ENCODE measurements at places on chromosomes 4 and X.

- no peak for DNase-seq
These were observed 250.4 kb downstream of the ADAMTS3 start for GRCh38 chr4:72318421-72319170.

GRCh38 chr4:23001478-23001877, 308.7 kb downstream of the GBA3 start:
- DNase-seq: no peak

- no peak for DNase-seq
These were observed 336.1 kb downstream of the GALNTL6 start for GRCh38 chr4:172149329-172149728.

DNA sequence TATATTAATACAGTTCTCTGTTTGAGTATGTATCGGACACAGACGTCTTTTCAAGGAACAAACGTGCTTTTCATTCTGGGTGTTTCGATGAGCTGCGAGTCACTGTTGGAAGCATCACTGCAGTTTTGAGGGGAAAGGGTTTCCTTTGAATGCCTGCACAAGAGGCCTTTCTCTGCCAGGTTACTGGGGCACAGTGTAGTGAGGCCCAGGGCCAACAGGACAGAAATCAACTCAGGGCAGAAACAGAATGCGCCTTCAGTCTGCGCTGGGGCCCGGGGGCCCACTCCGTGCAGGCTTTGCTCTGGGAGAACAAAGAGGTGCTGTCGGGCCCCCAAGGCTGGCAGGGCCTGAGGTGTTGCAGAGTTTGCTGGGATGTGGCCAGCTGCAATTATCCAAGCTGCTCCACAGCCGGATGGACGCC, 2.3 kb upstream of the PPP2R3B start:
- no peak for DNase-seq

DNA sequence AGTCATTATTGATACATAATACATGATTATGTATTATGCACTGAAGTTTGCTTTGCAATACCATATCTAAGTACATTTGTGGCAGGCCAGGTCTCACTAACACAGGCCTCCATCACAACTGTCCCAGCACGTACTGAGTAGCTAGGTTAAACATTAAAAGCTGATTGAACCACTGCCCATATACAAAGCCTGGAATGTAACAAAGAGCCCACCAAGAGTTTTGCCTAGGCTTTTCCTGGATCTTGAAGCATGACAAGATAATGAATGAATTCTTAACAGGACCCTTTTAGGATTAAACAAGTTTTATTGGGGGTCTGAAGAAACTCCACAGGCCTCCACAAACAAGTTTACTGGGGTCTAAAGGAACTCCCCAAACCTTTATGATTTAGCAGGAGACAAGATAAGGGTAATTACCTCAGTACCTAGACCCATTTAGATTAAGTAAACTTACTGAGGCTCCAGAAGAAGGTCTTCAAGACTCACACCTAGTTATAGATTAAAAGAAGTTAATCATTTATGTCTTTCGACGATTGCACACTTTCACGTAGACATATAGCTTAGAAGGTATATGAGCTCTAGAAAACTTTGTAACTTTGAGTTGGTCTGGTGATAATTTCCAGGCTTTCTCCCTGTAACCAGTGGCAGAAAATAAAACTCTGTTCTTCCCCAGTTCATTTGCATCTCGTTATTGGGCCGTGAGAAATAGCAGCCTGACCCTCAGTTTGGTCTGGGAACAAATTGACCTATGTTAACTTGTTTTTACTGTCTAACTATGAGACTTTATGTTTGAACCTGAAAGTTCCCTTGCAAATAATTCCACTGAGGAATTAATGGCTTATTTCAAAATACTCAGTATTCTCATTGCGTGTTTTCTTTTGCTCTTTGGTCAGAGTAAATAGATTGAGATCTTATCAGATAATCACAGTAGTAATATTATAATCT, 84.8 kb downstream of the PHEX start:
- no peak for DNase-seq

DNA sequence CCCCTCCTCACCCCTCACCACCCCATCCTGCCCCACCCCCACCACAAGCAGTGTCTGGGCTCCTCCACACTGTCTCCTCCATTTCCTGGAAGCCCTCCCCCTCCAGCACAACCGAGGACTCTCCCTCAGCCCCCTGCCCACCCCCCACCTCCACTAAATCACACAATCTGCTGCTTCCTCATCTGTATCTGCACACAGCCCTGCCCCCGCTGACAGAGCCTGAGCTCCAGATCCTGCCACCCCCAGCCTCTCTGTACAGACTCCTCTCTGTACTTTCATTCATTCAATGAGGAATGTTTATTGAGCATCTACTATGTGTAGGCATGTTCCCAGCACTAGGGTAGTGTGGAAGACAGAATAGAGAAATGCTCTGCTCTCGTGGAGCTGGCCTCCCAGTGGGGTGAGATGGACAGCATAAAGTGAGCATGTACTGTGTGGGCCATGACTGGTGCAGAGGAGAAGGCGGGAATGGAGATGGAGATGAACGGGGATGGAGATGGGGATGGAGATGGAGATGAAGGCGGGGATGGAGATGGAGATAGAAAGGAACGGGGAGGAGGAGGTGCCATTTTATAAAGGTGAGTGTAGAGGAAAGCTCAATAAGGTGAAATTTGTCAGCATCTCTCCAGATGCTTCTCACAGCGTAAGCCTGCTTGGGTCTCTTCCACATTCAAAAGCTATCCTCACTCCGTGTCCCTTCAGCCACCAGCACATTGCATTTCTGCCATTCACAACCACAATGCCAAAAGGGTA, 2.5 kb upstream of the PPP2R2C start:
- no peak for DNase-seq

GRCh38 chrX:16320765-16321355, 153.6 kb downstream of the MAGEB17 start:
- DNase-seq: no peak

DNA sequence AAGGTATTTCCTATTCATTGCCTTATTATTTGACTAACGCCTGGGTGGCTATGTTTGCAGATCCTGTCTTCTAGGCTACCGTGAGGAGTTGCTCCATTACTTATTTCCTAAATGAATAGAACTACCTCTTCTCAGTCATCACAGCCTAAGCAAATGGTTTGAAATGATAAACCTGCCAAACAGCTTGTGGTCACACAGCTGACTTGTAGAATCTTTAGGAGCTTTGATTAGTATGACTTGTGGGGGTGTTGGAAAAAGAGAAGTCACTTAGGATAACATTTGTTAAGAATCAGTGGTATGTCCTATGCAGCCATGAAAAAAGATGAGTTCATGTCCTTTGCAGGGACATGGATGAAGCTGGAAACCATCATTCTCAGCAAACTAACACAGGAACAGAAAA, 169.3 kb downstream of the PPARGC1A start:
- no peak for DNase-seq

DNA sequence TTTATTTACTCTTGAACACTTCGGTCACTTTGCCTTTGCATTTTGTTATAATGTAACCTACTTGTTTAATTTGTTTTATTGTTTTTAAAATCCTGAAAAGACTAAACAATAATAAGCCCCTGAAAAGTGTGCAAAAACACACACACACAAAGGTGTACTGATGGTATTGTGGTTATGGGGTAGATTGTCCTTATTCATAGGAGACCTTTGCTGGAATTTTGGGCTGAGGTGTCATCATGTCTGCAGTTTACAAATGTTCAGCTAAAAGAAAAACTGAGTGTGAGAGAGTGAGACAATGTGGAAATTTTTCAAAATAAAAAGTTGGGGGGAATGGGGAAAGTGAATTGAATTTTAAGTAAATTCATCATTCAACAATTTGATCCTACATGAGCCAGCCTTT, 174.9 kb downstream of the QDPR start:
- no peak for DNase-seq

- DNase-seq: no peak
These were observed 41.7 kb downstream of the ZGRF1 start for GRCh38 chr4:112594993-112595392.

DNA sequence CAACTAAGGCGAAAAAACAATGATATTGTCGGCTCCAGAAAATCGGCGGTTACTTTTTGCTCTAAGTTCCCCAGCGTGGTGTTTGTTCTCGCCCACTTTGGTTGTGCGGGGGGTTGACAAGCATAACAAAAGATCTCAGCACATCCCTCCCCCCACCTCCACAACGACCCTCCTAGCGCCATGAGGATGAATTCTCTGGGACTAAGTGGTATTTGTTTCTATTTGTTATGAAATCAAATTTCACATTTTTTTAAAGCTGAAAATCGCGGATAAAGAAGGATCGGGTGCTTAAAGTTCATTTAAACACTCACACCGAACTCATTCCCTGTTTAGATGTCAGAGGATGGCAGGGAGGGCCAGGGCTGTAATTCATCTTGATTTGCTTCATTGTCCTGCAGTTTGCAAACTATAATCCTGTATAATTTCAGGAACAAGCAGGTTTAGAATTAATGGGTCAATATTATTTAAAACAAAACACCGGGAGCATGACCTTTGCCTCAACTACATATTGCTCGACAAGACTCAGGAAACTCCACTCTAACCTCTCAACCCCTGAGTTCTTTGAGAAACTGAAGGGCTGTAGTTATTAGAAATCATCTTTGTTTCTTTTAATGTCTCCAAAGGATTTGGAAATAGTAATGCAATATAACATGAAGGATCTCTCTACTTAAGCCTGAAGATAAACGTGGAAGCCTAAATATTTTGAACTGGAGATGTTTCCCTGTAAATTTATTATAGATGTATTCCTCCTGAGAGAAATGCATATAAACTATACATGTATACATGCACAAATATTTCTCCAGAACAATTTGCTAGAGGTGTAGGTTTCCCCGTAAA, 6.4 kb downstream of the PITX2 start:
- no peak for DNase-seq

DNA sequence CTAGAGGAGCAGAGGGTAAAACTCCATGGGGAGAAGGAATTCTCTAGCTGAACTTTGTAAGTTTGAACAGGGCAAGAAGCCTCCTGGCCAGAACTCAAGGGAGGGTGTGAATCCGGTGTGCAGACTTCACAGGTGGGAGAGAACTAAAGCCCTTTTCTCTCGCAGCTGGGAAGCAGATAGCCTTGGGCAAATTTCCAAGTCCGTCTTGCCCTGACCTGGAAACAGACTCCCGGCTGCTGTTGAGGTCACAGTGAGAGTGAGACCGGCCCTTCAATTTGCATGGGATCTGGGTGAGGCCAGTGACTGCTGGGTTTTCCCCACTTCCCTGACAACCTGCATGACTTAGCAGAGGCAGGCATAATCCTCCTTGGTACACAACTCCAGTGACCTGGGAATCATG, 94.5 kb upstream of the ZNF827 start:
- no peak for DNase-seq

DNA sequence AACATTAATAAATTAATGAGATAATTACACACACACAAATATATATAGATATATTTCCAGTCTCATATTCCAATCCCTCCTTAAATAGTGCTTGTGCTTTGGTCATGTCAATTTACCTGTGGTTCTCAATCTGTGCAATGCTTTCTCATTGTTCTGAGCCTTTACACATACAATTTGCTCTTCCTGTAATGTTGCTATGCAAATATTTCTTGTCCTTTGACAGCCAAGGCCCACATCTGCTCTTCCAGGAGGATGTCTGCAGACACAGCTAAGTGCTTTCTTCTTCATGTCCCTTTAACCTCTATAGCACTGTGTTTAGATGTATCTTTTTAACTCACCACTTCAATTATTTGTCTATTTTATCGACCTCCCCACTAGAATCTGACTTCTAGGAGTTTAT, 67.3 kb upstream of the RAPGEF2 start:
- no peak for DNase-seq
